ENCODE measurements at places on chromosomes 6 and 20.

- DNase-seq = no peak
Measured at GRCh38 chr6:47377971-47378370, 68.3 kb upstream of the TNFRSF21 start.

GRCh38 chr20:41029150-41029901, 704 bp downstream of the TOP1 start:
- no peak for DNase-seq

- DNase-seq = no peak
Measured at GRCh38 chr6:42702200-42702599, 20.2 kb downstream of the PRPH2 start.

- no peak for DNase-seq
Measured at GRCh38 chr6:209432-210103, 82.7 kb upstream of the DUSP22 start.

DNA sequence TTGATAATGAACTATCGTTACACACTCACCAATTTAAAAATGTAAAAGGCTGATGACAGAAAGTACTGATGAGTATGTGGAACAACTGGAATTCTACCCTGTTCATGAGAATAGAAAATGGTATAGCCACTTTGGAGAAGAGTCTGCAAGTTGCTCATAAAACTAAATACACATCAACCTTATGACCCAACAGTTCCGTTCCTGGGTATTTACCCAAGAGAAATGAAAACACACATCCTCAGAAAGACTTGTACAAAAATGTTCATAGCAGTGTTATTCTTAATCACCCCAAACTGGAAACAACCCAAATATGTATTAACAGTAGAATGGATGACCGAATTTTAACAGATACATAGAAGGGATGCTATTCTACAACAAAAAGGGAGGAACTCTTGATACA, 145.7 kb upstream of the LRFN2 start:
- DNase-seq = peak; percentile 36

DNA sequence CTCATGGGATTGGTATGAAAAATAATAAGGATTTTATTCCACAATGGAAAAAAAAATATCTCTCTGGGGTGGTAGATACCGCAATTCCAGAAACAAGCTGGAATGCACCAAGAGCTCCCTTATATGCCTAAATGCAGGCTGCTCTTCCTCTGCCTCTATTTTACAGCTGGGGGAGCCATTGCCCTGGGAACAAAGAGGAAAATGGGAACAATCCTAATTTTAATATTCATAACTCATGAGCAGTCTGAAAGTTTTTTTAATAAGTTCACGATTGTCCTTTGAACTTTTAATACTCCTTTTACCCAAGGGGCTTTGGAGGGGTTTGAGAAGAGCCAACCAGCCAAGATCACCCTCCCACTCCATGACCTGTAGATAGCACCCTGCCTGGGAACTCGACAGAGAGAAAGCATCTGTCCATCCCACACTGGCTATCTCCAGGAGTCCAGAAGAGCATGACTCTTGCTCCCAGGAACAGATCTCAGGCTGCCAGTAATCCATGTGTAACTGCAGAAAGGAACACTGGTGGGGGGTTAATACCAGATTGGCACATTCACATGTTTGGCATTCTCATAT, 74.7 kb downstream of the CD83 start:
- no peak for DNase-seq

GRCh38 chr20:34792687-34793363, 32.6 kb downstream of the NCOA6 start:
- no peak for DNase-seq

DNA sequence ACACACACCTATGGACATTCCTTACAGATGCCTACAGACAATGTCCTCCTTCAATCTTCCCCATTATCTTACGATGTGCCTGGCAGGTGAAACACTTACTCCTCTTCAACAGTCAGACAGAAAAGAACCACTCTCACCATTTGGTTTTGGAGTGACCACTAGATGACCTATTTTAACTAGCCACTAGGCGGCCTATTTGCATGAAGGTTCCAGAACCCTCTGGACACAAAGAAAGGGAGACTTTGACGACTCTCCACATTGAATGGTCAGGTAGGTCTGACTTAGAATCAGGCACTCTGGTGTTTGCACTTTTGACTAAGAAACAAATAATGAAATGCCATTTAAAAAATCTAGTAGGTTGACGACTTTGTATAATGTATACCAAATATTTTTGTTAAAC, 42.0 kb downstream of the PNLDC1 start:
- DNase-seq = no peak

DNA sequence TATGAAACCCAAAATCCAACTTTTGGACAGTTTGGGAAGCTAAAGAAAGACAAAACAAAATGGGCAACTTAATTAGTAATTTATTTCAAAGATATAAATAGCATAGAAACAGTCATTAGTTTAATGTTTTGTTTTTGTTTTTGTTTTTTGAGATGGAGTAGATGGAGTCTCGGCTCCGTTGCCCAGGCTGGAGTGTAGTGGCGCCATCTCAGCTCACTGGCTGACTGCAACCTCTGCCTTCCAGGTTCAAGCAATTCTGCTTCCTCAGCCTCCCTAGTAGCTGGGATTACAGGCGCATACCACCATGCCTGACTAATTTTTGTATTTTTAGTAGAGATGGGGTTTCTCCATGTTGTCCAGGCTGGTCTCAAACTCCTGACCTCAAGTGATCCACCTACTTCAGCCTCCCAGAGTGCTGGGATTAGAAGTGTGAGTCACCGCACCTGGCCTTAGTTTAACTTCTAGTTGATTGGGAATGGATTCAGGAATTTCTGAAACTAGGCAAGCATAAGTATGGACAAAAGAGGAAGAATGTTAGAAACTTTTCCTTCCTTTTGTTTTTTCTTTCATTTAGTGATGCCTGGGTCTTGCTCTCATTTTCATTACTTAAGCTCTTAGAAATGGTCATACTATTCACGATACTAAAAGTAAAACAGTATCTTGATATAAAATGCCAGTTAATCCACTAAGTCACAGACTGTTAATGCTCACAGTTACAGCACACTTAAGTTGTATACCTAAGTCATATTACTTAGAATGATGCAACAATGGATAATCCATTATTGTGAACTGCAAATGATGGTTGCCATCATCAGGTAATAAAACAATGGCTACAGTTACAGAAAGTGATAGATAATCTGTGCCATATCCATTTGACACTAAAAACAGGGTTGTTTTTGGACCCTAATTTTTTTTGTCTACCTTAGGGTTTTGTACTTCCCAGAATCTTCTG, 8.2 kb downstream of the SENP6 start:
- DNase-seq = no peak

- DNase-seq = no peak
Measured at GRCh38 chr6:149680503-149680902, 32.0 kb upstream of the KATNA1 start.

DNA sequence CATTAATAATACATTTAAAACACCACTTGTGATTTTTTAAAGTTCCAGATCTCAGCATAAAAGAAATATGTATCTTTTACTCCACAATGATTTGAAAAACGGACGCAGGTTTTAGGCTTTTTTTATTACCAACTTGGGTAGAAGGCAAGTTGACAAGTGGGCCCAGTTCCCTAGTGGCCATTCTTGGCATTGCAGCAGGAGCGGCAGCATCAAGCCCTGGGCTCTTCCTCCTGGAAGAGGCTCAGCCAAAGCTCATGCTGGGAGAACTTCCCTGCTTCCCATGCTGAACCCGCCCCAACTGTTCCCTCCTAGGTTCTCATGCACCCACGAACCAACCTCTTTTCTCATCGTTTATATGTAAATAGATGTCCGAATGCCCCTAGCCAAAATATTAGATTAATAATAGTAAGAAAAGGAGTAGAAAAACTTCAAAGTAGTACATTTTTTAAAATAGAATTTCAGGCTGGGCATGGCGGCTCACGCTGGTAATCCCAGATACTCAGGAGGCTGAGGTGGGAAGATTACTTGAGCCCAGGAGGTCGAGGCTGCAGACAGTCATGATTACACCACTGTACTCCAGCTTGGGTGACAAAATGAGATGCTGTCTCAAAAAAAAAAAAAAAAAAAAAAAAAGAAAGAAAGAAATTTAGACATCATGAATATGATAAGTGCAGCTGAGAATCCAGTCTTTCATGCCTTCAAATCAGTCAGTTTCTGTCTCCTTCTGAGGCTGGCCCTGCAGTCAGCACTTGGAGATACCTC, 18.2 kb upstream of the MYB start:
- no peak for DNase-seq

DNA sequence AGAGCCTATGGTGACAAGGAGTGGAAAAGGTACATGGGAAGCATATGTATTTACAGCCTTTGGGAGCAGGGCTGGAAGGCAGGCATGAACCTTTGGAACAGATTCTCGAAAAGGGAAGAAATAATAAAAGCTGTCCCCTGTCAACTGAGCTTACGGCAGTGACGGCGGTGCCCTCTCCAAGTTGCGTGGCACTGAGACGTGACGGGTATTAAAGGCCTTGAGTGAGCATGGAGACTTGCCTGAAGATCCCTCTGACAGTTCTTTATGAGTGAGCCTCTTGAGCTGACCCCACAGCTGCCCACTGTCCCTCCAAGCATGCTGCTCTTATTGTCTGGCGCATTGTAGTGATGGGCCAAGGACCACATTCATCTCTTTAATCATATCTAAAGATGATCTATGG, 388.5 kb downstream of the ZFAND3 start:
- DNase-seq = no peak

DNA sequence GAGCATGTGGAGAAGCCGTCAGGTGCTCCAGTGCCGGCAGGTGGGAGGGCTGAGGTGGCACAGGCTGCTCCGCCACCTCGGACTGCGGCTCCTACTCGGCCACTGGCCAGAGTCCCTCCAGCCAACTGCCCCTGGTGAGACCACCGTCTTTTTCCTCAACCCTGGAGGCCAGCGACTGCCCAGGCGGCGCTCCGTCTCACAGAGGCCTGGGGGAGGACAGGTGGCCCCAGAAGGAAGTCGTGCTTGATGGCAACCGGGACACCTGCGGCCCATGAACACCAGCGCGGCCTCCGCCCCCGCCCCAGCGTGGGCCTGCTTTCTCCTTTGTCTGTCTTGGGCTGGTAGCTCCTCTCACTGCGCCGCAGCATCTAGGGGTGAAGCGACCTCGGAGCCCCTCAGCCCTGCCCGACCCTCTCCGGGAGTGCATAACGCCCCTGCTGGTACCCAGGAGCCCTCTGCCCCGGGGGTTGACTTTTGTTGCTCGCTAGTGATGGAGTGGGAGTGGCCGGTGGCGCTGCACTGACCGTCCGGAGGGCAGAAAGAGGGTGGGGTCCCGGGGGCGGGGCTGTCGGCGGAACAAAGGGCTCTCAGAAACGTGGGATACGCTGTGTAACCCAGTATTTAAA, 706 bp upstream of the TUBB2B start:
- no peak for DNase-seq

GRCh38 chr6:10316373-10316721, 98.5 kb downstream of the TFAP2A start:
- DNase-seq = peak; percentile 2

GRCh38 chr6:151901009-151901411, 93.5 kb downstream of the ESR1 start:
- DNase-seq = no peak
